ENCODE measurements at places on chromosomes 16 and 17.

DNA sequence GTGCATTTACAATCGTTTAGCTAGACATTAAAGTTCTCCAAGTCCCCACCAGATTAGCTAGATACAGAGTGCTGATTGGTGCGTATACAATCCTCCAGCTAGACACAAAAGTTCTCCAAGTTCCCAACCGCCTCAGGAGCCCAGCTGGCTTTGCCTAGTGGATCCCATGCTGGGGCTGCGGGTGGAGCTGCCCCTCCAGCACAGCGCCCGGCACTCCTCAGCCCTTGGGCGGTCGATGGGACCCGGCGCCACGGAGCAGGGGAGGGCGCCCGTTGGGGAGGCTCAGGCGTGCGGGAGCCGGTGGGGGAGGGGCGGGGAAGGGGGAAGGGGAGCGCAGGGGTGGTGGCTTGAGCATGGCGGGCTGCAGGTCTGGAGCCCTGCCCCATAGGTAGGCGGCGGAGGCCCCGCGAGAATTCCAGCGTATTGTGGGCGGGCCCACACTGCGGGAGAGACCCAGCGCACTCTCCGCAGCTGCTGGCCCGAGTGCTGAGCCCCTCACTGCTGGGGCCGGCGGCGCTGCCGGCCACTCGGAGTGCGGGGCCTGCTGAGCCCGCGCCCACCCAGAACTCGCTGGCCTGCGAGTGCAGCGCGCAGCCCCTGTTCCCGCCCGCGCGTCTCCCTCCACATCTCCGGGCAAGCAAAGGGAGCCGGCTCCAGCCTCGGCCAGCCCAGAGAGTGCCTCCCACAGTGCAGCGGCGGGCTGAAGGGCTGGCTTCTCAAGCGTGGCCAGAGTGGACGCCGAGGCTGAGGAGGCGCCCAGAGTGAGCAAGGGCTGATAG lies 907.5 kb downstream of the CDH8 start:
- no peak for DNase-seq

DNA sequence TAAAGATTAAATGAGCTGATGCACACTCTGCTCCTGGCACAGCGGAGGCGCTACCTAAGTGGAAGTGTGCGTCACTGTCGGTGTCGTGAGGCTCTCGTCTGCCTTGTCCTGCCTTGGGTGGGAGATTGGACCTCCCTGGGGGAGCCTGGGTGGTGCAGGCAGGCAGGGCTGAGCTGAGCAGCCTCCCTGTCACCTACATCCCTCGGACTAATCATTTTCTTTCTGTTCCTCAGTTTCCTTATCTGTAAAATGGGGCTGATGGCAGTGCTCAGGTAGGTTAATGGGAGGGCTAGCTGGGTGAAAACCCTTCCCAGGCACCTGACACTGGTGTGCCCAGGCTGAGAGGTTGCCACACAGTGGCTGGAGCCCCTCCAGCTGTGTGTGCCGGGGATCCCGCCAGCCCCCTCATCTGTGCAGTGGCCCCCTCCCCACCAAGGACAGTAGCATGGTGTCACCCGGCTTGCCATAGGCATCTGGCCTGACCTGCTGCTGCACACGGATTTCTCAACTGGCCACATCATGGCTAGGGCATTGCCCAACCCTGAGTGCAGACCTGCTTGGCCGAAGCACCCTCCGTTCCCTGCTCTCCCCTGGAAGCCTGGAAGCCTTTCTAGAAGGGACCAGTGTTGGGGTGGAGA lies 4.3 kb downstream of the ADCY7 start:
- no peak for DNase-seq

GRCh38 chr17:44533533-44534246 lies 23.6 kb upstream of the FZD2 start:
- peak; percentile 53 for DNase-seq

- DNase-seq, result no peak
These were observed 33.1 kb upstream of the C16orf78 start for GRCh38 chr16:49340466-49340865.

DNA sequence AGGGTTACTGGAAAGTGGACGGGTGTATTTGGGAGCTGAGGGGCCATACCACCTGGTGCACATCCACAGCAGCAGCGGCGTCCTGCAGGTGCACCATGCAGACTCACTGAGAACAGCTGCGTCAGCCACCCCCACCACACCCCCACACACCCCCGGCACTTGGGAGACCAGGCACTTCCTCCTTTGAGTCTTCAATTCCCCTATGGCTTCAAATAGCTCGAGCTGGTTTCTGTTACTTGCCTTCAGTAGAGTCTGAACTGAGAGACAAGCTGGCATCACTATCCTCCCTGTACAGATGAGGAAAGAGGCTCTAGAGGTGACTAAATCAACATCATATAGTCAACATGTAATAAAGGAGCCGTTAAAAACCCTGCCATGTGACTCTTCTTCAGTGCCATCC lies 15.4 kb downstream of the CUEDC1 start:
- peak; percentile 22 for DNase-seq

- no peak for DNase-seq
These were observed 17.7 kb downstream of the ITGAL start for GRCh38 chr16:30490210-30490609.

- no peak for DNase-seq
These were observed 12.5 kb downstream of the CCDC92B start for GRCh38 chr17:2736956-2737355.

- DNase-seq, result no peak
These were observed 27.6 kb upstream of the IRX5 start for GRCh38 chr16:54903047-54903446.

DNA sequence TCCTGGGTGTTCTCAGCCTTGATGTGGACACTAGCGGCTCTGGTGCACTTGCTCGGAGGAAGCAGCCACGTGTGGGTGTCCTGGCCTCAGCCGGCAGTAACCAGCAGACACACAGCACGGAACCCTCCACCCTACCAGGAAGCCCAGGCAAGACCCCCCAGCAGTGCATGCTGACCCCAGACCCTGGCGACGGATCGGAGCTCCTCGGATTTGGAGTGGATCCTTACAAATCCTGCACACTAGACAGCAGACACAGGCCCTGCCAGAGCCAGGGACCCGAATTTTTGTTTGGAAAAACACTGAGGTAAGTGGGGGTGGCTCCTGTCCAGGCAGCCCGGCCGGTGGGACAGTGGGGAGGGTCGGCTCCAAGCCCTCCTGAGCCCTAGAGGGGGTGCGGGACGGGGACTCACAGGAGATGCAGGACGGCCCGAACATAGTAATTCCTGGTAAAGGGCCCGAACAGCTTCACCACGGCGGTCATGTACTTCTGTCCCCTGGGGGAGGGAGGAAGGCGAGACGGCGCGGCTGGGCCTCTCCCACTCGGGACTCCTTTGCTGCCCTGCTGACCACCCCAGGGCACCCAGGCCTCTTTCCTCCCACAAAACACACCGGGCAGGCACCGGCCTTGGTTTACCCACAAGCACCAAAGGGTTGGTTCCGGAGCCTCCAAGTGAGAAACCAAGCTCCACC lies 4.4 kb downstream of the CYBA start:
- no peak for DNase-seq

DNA sequence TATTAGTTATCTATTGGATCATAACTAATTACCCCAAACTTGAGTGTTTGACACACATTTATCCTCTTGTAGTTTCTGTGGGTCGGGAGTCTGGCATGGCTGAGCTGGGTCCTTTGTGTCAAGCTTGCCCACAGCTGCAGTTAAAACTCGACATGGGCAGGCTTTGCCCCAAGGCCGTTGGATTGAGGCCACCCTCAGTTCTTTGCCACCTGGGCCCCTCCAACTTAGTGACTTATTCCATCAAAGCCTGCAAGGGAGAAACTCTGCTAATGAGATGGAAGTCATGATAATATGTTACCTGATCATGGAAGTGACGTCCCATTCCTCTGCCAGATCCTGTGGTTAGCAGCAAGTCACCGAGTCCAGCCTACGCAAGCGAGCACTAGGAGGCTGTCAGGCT lies 17.2 kb downstream of the TBCD start:
- no peak for DNase-seq

DNA sequence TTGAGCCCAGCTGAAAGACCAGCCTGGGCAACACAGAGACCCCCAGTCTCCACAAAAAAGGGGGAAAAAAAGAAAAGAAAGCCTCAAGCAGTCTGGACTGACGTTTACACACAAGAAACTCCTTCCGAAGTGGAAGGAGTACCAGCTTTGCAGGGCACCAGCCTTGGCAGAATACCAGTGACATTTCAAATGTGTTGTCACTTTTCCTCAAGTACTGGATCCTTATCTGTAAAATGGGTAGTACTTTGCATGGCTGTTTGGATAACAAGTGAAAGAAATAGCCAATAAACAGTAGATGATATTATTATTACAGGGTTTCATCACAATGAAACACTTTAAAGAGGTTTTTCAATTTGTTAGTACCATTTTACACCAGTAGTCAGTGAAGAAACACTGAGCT lies 14.2 kb downstream of the YWHAE start:
- no peak for DNase-seq

DNA sequence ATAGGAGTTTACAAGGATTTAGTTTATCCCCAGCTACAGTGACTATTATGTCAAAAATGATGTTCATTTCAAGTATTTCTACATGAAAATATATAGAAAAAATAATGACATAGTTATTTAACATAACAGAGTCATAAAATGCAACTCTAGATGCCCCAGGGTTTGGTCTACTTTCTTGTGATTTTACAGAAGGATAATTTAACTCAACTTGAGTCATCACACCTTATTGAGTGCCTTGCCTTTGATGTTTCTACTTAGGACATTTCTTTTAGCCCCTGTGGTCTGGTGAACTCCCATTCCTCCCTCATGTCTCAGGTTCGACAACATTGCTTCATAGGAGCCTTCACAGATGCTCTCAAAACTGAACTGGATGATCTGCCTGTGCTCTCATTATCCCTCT lies 2.0 kb downstream of the KRT20 start:
- no peak for DNase-seq

DNA sequence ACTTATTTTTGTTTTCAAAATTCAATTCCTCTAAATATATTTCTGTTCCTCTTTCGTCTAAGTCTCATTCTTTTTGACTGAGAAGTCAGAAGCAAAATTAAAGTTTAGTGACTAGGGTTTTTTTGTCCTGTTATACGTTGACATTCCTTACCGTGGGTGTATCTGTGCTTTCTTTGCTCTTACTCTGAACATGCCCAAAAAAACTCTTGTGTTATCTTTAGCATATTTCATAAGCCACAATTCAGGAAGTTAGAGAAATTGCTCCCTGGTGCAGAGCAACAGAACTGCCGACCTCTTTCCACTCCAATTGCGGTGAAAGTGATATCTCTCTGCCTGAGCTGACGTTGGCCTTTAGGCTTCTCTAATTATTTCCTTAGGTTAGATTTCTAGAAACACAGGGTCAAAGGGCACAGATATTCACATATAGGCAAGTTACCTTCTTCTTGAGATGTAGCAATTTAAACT lies 65.7 kb downstream of the CENPV start:
- no peak for DNase-seq

DNA sequence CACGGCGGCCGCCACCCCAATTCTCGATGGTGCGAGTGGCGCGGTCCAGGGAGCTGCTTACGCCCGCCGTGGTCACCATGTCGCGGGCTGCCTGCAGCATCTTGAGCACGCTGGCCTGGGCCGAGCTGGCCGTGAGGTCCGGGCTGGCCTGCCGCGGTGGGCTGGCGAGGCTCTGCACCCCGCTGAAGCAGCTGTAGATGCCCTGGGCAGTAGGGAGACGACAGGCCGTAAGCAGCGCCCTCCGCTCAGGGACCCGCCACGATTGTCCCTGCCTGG lies 16.4 kb downstream of the GRIN2C start:
- DNase-seq, result no peak

DNA sequence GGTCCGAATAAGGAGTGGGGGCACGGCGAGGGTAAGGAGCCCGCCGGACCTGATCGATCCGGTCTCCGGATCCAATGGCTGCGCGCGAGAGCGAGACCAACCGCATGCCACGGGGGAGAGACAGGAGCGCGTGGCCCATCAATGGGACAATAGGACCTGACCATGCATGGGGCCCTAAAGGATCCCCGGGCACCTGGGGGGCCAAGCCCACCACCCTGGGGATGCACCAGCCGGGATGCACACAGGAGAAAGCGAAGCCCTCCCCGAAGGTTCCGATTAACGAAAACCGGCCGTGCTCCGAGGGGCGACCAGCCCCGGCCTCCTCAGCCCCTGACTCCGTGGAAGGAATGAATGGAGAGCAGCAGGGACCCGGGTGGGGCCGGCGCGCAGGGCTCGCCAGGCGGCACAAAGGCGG lies 525 bp downstream of the JPT1 start:
- DNase-seq, result no peak

- no peak for DNase-seq
These were observed 8.4 kb downstream of the DEXI start for GRCh38 chr16:10933865-10934264.

GRCh38 chr17:13492737-13493122 lies 109.0 kb downstream of the HS3ST3A1 start:
- no peak for DNase-seq

GRCh38 chr17:58960068-58960467 lies 146.6 kb downstream of the TRIM37 start:
- peak; percentile 27 for DNase-seq

GRCh38 chr16:23505180-23505665 lies 5.1 kb downstream of the GGA2 start:
- no peak for DNase-seq

DNA sequence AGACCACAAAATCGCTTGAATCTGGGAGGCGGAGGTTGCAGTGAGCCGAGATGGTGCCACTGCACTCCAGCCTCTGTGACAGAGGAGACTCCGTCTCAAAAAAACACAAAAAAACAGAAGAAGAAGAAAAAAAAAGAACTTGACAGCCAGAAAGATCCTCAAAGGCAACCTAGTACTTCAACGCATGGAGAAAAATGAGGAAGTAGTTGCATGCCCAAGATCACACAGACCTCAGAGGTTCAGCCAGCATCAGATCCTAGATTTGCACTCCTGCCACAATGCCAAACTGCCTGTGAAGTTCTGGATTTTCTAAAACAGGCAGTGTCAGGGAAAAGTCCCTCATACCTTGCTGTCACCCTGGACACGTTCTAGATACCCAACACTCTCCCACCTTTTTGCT lies 1.5 kb downstream of the ATPAF2 start:
- DNase-seq, result no peak

DNA sequence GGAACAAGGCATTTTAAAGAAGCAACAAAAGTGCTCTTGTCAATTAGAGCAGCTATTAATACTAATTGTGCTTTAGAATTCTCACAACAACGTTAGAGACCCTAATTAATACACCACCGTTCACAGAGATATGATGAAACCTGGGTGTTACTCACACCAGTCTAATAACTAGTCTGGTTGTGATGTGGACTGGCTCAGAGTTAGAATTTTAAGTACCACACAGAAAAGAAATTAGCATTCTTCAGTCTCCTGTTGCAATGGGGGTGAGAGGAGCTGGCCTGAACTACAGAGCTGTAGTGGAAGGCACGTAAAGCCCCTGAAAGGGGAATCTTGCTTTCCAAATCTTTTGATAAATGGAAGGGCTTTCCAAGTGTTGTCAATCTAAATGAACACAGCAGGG lies 240.8 kb upstream of the TOX3 start:
- DNase-seq, result no peak

All from DMS79 (cell line).